Right renal pelvis (tissue), 4 donors: ENCODE measurements at places on chromosomes 5 and 9.

DNA sequence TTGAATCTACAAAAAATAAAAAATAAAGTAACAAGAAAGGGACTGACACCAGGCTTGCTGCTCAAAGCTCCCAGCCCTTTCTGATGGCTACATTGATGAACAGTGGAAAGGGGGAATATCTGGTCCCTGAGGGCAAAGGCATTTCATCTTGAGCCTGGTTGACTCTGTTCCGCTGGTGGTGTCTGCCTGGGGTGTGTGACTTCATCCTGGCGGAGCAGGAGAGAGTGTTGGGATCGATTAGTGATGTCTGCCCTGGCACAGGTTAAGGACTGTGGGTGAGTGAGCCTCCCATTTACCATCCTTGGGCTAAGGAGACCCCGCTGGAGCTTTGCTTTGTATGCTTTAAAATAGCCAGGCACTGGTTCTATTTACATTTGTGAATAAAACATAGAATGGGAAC, 56.9 kb upstream of the ASS1 start:
- no peak for DNase-seq

- no peak for DNase-seq
These were observed 60.7 kb downstream of the LHFPL2 start for GRCh38 chr5:78587775-78588291.

DNA sequence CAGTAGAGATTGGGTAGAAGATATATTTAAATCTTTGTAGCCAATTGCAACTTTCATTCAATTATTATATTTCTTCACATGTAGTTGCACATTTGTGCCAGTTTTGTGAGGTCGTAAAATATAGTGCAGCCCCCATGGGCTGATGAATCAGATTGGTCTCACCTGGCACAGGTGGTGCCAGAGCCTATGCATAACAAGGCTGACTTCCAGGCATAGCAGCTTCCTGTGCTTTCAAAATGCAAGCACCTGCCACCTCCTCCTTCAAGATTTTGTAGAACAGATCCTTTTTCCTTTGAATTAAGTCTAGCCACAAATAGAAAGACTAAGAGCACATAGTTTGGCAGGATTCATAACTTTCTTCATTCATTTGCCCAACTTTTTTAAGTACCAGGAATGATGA, 87.1 kb downstream of the STARD4 start:
- DNase-seq, result no peak

DNA sequence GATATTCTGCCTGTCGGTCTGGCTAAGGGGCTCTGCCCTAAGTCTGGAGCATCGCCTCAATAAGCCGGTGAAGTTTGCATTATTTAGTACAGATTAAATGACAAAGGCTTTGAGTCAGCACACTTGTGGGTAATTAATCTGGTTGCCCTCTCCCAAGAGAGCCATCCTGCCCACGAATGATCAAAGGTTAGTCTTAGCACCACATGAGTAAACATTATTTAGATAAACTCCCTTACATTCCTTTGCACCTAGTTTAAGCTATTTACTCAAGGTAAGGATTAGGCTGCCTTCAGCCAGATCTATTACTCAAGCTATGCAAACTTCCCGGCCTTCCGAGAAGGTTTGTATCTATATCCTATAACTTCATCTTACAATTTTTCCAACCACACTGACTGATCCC, 572.1 kb downstream of the CHSY3 start:
- no peak for DNase-seq

DNA sequence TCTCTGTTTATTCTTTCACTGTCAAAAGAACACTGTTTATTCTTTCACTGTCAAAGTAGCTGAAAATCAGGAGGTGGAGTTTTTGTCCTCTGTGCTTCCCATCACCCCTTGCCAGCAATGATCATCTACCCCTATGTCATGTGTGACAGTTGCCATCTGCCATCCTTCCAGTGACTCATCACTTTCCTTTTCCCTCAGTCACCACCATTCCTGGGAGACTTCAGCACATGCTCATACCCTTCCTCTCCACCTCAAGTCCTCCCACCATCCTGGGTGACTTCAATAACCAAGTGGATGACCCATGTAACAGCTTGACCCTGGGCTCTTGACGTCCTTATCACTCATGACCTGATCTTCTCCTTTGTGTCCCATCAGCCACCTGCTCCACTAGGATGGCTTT, 43.3 kb upstream of the RASEF start:
- DNase-seq, result no peak

- peak; percentile 67 for DNase-seq
These were observed 191.2 kb downstream of the GNA14 start for GRCh38 chr9:77456829-77457437.

DNA sequence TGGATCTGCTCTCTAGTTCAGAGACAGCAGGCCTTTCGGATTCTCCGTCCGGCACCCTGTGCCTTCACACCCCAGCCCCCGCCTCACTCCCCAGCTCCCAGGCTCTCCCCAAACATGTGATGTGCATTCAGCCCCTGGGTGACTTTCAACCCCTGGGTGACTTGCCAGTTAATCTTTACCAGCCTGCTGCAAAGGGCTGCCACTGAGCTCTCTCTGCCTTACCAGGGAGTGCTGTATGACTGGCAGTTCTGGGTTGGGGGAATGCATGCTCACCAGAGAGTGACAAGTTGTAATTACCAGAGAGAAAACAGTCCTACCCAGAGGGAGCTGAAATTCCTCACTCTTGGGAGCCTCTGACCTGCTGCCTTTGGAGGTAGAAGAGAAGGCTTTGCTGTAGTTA, 4.9 kb upstream of the ADRA1B start:
- peak; percentile 70 for DNase-seq

- DNase-seq, result no peak
These were observed 187.3 kb upstream of the TLE4 start for GRCh38 chr9:79384501-79384900.
